ENCODE measurements at places on chromosomes 6 and 20.

DNA sequence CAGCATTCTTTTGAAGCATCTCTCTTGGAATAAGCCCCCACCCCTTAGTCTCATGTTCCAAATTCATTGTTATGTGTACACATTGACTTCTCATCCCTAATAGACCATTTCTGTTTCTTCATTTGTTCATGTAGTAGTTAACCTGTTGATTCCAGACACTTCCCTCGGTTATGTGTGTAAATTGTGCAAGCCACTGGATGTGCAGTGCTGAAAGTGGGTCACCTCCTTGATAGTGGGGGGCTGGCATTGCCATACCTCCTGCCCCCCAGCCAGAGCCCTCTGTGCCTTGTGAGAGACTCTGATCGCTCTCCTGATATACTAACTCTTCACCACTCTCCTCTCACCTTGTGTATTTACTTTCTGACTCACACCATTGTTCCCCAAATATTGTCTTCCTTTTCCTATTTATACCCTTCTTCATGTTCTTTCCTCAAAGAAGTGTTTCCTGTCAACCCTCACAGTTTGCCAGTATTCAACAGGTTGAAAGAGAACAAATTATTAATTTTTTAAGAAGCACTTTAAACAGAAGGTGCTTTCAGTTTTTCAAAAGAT is 59.0 kb downstream of the HIVEP1 start:
- DNase-seq = no peak

DNA sequence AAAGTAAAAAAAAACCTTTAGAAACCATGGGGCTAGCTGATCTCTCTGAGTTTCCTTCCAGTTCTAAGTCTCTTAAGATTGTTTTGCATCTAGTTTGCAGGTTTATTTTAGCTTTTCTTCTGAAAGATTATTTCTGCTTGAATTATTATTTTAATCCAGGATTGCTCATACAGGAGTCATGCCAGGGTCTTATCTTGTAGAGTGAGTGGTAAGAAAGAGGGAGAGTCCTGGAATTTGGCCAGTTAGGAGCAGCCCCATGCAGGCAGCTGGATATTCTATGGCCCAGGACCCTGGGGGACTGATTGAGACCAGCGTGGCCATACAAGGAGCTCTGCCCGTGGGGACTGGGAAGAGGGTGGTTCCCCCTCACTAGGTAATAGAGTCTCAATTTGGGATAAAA is 178.9 kb upstream of the HEY2 start:
- no peak for DNase-seq

DNA sequence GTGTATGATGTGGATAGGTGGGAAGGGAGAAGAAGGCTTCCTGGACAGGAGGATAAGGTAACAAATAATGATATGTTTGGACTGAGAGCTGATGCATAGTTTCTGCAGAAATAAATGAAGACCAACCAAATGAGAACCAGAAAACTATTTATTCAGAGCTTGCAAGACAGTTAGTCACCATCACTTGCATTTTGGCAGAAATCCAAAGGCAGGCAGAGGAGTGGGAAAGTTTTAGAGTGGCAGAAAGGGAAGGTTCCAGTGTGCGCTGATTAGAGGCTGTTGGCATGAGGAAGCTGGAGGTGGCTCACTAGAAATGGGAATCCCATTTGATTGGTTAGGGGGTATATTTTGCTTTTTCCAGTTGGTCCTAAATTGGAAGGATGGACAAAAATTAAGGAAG is 13.0 kb upstream of the F13A1 start:
- no peak for DNase-seq

DNA sequence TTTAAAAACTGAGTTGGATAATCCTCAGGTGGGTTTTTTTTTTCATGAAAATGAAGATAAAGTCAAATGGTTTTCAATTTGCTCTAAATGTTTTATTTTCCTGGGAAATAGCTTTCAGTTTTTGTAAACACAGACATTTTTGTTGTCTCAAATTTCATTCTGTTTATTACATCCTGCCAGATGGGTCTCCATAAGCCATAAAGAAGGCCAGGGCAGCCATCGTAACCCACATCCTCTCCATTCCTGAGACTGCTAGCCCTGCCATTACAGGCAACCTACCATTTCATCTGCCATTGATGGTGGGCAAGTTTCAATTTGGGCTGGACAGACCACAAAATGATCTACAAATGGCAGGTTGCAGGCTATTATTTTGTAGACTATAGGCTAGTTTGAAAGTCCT is 60.8 kb downstream of the BTBD3 start:
- no peak for DNase-seq

All from CD4-positive, alpha-beta T cell treated with Interferon gamma for 1 hour (primary cell).